ENCODE measurements at places on chromosomes 11 and 22. TPM values are rescaled to one million over a fixed set of nuclear protein-coding genes. Genes with fewer than 3 reads are reported as not detected.

OR8B4 gene
- total RNA-seq, result not detected

- DNase-seq, result no peak
Observed at GRCh38 chr11:15883455-15883920, 472.9 kb downstream of the SOX6 start.

STARD10 gene
- total RNA-seq, result 46.6 TPM

GRCh38 chr11:67523556-67524479, 572 bp upstream of the CABP2 start:
- DNase-seq, result no peak

DNA sequence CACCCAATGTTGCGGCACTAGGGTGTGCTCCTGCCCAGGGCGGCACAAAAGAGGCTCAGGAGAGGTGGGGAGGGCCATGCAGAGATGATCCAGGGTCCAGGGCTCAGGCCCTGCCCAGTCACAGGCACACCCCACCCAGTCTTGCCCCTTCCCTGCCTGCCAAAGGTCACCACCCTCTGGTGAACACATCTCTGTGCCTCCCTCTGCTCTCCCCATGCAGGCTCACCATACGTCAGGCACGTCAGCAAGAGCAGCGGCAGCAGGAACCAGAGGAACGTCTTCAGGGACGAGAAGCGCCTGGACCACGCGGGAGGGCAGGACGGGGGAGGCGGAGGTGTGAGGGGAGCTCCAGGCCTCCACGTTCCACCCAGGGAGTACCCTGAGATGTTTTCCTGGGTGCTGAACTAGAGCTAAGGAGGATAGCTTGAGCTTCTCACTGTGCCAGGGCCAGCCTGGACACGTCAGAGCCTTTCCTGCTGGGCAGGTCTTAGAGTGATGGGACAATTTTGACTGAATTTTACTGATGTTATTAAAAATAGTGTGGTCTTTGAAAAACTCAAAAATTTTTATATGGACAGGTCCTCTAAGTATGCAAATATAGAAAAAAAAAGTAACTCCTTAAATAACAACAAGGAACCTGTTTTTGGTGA, 7.2 kb downstream of the SUN2 start:
- DNase-seq, result no peak

GRCh38 chr11:84901991-84902390, 725.2 kb downstream of the DLG2 start:
- no peak for DNase-seq

- no peak for DNase-seq
Observed at GRCh38 chr11:31870609-31871309, 59.6 kb upstream of the PAX6 start.

DNA sequence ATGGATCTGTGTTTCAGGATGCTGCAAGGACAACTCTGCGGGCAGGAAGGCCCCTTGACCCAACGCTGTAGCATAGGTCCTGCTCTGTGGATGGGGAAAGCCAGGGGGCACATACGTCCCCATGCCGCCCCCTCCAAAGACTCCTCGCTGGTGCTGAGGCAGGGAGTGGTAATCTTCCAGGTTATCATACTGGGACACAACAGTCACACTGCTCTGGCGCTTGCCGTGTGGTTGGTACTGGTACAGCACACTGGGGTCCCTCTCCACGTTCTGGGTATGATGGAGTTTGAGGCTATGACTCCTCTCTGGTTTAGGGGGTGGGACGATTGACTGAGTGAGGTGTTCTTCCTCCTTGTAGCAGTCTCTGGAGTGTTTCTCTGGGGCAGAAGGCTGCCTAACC, 26.2 kb upstream of the TP53AIP1 start:
- no peak for DNase-seq

- peak; percentile 50 for DNase-seq
Observed at GRCh38 chr11:95499516-95500135, 268.6 kb upstream of the SESN3 start.

DNA sequence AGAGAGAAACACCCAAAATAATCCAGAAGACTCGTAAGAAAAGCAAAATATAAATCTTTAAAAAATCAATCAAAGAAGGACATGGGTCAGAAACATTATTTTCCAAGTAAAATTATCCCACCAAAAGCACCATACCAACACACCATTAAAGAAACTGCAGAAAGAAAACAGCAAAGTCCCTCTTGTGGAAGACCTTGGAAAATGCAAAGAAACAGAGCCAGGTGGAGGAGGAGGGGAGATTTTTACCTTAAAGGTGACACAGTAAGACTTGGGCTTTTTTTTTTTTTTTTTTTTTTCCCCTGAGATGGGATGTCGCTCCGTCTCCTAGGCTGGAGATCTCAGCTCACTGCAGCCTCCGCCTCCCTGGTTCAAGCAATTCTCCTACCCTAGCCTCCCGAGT, 123.8 kb downstream of the LARGE1 start:
- no peak for DNase-seq

DNA sequence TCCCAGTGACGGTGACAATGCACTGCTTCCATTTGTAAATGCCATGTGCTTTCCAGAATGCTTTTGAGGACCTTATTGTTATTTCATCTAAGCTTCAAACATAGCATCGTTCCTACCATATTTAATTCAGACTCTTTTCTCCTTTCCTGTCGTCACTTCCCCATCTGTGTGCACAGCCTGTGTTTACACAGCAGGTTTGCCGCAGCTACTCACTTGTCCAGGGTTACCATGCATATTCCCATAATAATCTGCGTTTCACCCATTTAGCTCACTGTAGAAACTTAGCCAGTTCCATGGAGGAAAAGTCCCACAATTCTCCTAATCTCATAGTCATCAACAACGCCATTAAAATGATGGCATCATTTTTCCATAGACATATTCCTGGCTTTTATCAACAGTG, 48.0 kb downstream of the FLI1 start:
- DNase-seq, result no peak

GRCh38 chr22:39937906-39938305, 22.3 kb upstream of the TMA7B start:
- no peak for DNase-seq

- DNase-seq, result no peak
Observed at GRCh38 chr11:10878408-10879214, 20.8 kb upstream of the ZBED5 start.

FZD4 gene
- 42.3 TPM for total RNA-seq

- no peak for DNase-seq
Observed at GRCh38 chr22:41902932-41903421, 11.9 kb downstream of the SHISA8 start.

GRCh38 chr22:23831261-23831660, 7.5 kb downstream of the DERL3 start:
- no peak for DNase-seq

HTR3A gene
- total RNA-seq, result 1.2 TPM

DNA sequence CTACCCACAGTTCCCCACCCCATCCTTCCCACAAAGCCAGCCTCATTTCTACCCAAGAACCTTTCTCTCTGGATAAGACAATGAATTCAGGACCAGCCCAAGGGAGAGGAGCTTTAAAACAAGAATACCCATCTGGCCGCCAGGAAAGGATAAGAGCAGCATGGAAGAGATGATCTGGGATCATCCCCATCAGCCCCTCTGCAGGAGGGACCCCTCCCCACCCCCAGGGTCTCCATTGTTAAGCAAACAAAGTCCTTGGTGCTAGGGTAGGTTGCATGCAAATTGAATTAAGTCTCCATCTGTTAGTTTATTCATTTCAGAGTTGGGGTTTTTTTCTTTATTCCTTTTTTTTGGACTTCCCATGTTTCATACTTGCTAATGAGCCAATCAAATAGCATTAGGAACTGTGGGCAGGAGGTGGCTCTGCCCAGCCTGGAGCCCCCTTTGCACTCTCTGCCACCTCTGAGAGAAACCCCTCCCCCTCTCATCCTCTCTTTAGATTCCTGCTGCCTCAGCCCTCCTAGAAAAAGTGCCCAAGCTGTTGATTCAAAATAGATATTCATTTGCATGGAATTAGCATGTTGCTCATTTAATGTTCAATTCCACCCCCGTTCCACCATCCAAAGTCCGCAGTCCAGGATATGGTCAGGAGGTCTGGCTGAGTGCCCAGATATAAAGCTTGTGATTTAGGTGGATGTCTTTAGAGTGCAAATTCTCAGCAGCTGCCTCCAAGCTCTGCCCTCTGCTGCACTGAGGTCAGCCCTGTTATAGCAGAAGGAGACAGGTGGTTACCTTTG, 138.5 kb upstream of the NCAM1 start:
- DNase-seq, result no peak

NCF4 gene
- total RNA-seq, result 17.0 TPM

FAM181B gene
- 1.2 TPM for total RNA-seq

GRCh38 chr11:102717280-102717679, 7.5 kb downstream of the MMP8 start:
- peak; percentile 8 for DNase-seq

DNA sequence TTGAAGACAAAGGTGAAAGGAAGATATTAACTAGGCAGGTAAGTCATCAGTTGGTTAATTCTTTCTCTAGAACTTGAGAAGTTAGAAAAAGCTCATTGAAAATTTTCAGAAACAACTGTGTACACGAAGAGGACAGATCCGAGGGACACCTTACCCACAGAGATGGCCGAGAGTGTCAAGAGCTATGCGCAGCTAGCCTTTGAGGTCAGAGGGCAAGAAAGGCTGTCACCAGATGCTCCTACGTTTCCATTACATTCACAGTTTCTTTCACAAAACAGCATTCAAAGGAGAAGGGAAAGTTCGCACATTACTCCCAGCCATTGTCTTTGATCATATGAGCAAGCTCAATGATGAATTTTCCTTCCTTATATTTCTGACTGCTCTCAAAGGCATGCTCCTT, 34.8 kb downstream of the YPEL1 start:
- no peak for DNase-seq

GRCh38 chr11:60938500-60938899, 13.5 kb downstream of the SLC15A3 start:
- DNase-seq, result no peak

ZP1 gene
- not detected for total RNA-seq

DNA sequence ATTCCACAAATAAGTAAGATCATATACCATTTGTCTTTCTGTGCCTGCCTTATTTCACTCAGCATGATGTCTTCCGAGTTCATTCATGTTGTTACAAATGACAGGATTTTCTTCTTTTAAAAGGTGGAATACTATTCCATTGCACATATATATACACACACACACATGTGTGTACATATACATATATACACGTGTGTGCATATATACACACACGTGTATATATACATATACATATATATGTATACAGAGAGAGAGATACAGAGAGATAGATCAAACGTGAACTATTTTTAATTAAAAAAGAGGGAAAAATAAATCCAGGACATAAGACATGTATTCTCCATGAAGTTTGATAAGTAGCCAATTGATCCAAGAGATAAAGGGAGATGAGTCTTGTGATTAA, 108.1 kb downstream of the TRPC6 start:
- DNase-seq, result no peak

- DNase-seq, result no peak
Observed at GRCh38 chr11:131924457-131925201, 554.2 kb downstream of the NTM start.

- DNase-seq, result no peak
Observed at GRCh38 chr22:23522623-23523251, 57.4 kb downstream of the IGLL1 start.

DNA sequence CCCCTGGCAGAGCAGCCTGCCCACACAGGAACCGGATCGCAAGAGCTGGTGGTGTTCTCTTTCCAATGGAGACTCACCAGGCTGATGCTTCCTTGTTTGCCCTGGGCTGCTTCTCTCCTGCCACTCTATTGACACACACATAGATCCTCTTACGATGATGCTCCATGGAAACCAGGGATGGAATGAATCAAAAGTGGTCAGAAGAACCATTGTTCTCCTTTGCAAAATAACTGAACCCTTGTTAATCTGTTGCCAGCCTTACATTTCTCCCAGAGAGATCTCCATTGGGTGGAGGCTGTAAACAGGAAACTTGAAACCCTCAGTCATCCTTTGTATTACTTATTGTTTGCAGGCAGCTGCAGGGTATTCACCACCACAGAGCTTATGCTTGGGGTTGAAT, 24.6 kb upstream of the LDLRAD3 start:
- no peak for DNase-seq

DNA sequence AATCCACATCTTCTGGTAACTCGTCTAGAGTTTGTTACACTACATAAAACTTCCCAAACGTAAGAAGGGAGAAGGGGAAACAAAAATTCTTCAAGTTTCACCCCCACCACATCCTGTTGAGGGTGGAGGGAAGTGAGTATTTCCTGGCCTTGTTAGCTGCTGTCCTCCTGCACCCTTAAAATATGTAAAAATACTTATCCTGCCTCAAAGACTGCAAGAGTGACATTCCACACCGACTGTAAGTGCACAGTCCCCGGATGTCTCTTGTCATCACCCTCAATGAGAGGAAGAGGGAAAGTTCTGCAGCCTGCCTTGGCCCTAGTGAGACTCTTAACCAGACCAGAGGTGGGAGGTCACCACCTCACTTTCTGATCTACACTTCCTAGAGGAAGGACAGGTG, 3.3 kb downstream of the TMEM121B start:
- DNase-seq, result no peak

KCNK4 gene
- not detected for total RNA-seq

- DNase-seq, result no peak
Observed at GRCh38 chr11:120381401-120381800, 45.2 kb downstream of the ARHGEF12 start.

ART5 gene
- total RNA-seq, result 0.57 TPM

DNA sequence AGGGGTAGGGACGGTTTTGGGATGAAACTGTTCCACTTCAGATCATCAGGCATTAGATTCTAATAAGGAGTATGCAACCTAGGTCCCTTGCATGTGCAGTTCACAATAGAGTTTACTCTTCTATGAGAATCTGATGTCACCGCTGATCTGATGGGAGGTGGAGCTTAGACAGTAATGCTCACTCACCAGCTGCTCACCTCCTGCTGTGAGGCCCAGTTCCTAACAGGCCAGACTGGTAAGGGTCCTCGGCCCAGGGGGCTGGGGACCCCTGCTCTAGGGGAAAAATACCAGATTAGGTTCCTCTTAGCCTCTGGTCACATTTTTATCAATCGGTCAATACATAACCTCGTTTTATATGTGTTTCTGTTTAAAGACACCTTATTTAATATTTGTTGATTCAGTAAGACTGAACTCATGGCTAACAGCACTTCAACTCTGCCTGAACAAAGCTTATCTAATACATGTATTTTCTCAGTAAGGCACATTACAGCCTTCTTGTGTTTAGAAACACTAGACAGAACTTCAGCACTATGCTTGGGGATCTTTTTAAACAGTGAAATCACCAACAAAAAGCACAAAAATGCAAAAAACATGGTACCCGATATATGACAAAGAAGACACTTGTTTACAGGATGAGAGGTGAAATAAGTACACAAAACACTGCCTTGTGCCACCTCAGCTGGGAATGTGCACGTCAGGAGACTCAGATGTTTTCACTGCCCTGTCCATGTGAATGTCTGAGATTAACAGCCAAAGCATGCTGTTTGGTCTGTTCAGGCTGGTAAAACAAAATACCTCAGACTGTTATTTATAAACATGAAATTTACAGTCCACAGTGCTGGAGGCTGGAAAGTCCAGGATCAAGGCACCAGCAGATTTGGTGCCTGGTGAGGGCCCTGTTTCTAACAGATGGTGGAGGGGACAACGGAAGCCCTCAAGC, 107.5 kb downstream of the USP35 start:
- DNase-seq, result no peak

Data from esophagus muscularis mucosa (tissue), 4 donors.